ENCODE measurements at places on chromosomes 11 and 22. TPM values are rescaled to one million over a fixed set of nuclear protein-coding genes. Genes with fewer than 3 reads are reported as not detected.

Gene HINFP
- total RNA-seq = 53.8 TPM

GRCh38 chr11:86062719-86063118, 6.2 kb downstream of the PICALM start:
- peak; percentile 25 for DNase-seq

DNA sequence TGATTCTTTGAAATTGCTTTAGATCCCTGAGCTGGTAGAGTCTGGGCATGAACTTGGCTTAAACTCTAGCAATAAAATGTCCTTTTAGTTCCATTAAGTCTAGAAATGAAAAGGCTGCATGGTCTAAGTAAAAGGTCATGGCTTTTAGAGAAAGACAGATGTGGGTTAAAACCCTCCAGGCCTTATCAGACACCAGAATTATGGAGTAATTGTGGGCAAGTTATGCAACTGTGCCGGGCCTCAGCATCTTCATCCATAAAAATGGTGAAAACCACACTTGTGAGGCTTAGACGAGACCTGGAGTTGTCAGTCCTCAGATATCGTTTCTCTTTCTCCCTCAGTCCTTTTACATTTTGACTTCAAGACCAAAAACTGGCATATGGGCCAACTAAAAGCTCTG, 597.9 kb upstream of the KIRREL3 start:
- DNase-seq = no peak

DNA sequence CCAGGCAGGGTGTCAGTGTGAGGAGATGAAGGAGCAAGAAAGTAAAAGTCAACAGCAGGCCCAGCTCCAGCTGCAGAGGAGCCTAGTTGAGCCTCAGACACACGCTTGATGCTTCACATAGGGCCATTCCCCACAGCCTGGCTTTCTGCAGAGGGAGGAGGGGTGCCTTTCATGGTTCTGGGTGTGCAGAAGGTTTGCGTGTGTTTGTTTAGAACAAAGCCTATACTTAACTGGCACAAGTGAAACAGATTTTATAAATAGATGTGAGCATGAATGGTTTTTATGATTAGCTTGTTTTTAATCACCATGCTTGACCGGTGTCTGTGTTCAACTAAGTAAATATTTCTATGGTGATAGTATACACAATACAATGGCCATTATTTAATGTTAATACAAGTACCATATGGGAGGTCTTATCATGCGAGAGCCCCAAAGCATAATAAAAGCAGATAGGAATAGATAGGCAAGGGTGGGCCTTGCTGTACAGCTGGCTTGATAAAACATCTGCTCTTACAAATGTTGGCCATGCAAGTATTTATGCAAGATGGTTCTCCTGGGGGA, 290.2 kb downstream of the ETS1 start:
- DNase-seq = no peak

Gene MYO18B
- total RNA-seq = 0.24 TPM

GRCh38 chr11:1793081-1793480, 29.4 kb upstream of the CTSD start:
- no peak for DNase-seq

Gene FGF4
- total RNA-seq = not detected

Measured in naive thymus-derived CD4-positive, alpha-beta T cell (primary cell).